ENCODE measurements at places on chromosomes 5 and 9.

GRCh38 chr5:88662846-88663245, 220.1 kb downstream of the MEF2C start:
- no peak for DNase-seq

- no peak for DNase-seq
Measured at GRCh38 chr5:107876261-107876660, 205.5 kb upstream of the EFNA5 start.

DNA sequence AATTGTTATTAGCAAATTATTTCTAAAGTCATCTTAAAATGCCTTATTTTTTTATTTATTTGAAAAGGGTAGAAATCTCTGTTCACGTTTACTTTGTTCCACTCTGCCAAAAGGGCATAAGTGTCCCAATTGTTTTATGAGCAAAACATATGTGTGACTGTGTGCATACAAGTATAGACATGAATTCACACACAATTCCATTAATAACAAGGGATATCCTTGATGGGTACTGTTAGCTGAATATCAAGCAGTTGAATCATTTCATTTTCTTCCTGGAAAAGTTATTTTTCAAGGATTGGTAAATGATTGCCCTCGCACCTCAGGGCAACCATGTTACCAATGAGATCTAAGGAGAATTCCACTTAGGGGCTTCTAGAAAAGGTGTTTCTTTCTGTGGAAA, 92.1 kb upstream of the TAF11L2 start:
- DNase-seq: no peak

- DNase-seq: no peak
Measured at GRCh38 chr5:61082516-61083280, 79.6 kb downstream of the SMIM15 start.

- no peak for DNase-seq
Measured at GRCh38 chr9:114989600-114990410, 59.4 kb upstream of the TNFSF8 start.

GRCh38 chr9:138016406-138017187, 139.0 kb downstream of the CACNA1B start:
- DNase-seq: no peak

DNA sequence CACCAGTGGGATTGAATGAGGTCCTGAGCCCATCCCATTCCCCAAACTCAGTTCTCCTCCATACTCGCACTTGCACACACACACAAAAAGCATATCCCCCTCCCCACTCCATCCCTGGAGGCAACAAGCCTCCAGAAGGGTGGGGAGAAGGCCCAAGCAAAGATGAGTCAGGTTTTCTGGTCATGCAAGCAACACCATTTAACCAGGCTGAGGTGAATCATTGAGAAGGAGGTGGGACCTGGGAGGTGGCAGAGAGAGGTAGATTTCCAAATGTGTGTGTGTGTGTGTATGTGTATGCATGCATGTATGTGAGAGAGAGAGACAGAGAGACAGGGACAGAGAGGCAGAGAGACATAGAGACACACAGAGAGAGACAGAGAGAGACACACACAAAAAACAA, 185.2 kb upstream of the TRIM32 start:
- no peak for DNase-seq

- no peak for DNase-seq
Measured at GRCh38 chr9:124264823-124265233, 7.1 kb downstream of the NEK6 start.

Data from femur (tissue), 1 donor.